ENCODE measurements at places on chromosomes 4 and X. TPM values are rescaled to one million over a fixed set of nuclear protein-coding genes. Genes with fewer than 3 reads are reported as not detected.

Gene IGFBP7
- 2,245 TPM for total RNA-seq

Gene ANK2
- 132 TPM for total RNA-seq

Gene ADH1A
- not detected for total RNA-seq

Gene RRH
- not detected for total RNA-seq

Gene STS
- 10.7 TPM for total RNA-seq
